ENCODE measurements at places on chromosomes 5 and 9. TPM values are rescaled to one million over a fixed set of nuclear protein-coding genes. Genes with fewer than 3 reads are reported as not detected.

DNA sequence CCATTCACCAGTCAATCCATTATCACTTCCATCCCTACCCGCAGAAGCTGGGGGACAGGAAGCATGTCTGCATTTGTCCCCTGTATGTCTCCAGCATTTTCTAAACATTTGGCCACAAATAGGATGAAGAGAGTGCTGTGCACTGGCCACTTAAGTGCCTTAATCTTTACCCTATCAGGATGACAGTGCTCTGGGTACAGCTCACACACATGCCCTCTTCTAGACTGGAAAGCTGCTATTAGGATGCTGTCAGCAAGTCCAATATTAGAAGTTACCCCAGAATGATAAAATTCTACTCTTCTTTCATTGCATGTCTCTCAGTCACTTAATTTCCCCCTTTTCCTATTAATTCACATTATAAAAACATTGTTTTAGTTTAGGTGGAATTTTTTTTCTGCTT is 168.4 kb downstream of the RASEF start:
- DNase-seq, result no peak

DNA sequence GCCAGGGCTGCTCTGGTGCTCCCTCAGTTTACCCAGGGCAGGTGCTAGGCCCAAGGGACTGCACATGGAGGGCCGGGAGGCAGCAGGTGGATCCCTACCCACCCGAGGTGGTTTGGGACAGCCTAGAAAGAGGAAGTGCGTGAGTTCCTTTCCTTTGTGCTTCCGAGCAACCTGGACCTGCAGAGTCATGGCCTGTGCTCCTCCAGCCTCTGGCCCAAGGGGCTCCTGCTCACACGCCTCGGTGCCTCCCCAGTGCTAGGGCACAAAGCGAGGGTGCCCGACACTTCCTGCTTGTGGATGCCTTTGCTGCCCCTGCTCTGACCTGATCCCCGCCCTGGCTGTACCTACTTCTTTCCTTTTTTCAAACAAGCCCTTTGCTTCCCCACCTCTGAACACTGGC is 79.3 kb downstream of the RXRA start:
- no peak for DNase-seq

- DNase-seq, result no peak
These were observed 25.5 kb downstream of the MTRR start for GRCh38 chr5:7894439-7894838.

DNA sequence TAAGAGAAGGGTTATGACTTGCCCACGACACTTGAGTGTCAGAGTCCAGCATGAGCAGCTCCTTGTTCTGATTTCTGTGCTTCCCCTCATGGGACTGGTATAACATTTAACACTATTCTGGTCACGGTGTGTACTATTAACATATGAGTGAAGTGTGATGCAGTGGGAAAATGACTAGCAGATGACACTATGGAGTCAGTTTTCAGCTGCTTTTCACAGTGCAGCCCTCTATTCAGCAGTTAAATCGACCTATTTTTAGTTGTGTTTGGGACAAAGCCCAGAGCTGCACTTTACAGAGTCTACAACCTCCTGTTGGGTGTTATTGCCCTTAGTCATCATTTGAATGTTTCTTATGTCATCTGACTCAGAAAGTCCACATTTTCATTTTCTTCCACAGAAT is 59.1 kb downstream of the CHSY3 start:
- no peak for DNase-seq

- no peak for DNase-seq
These were observed 147.3 kb downstream of the ACTL7B start for GRCh38 chr9:108708448-108708847.

DNA sequence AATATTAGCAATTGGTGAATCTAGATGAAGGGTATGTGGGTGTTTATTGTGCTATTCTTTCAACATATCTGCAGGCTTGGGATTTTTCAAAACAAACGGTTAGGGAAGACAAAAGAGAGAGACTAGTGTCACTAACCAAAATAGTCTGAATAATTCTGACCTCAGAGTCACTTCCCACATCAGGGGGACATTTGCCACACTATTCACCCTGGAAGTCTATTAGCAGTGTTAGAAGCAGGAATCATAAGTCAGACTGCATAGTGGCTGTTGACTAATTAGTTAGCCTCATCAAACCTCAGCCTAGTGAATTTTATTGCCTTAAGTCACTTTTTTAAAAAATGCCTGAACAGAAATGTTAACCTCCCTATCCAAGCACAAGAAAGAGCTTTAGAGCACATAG is 169.2 kb upstream of the RGMB start:
- no peak for DNase-seq

Gene PROB1
- total RNA-seq, result 2.2 TPM

Gene SLIT3
- total RNA-seq, result 0.16 TPM

Gene FBXW2
- total RNA-seq, result 66.7 TPM

All from activated T-cell treated with anti-CD3 and anti-CD28 coated beads, Interleukin-2, amount 50 U/mL, for 4 hours (primary cell).